ENCODE measurements at places on chromosomes 1 and 21.

- DNase-seq: no peak
These were observed 9.6 kb downstream of the NES start for GRCh38 chr1:156667610-156667967.

DNA sequence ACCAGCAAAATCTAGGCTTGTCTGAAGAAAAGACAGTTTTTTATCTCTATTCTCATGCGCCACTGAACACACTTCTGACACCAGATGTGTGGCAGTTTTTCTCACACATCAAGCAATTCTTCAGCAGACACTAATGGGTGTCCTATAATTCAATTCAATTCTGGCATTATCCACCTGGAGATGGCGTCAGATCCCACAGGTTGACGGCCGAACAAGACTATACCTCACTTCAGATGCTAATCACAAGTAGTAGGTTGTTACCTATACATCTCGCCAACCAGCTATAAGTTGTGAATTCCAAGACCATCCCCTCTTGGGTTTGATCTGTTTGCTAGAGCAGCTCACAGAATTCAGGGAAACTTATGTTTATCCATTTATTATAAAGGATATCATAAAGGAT, 89.9 kb upstream of the ARTN start:
- DNase-seq: no peak

- DNase-seq: no peak
These were observed 35.5 kb upstream of the ASPM start for GRCh38 chr1:197181982-197182381.

GRCh38 chr1:88685259-88685620, 1.2 kb downstream of the PKN2 start:
- no peak for DNase-seq

GRCh38 chr1:147472489-147472888, 68.8 kb upstream of the BCL9 start:
- DNase-seq: no peak

- no peak for DNase-seq
These were observed 158.5 kb upstream of the FGGY start for GRCh38 chr1:59138402-59138801.

- no peak for DNase-seq
These were observed 37.4 kb upstream of the SLC30A1 start for GRCh38 chr1:211616231-211616964.

GRCh38 chr21:42203936-42204335, 15.0 kb upstream of the ABCG1 start:
- DNase-seq: no peak
